Esophagus squamous epithelium (tissue), 5 donors: ENCODE measurements at places on chromosomes 13 and 19.

- no peak for DNase-seq
Observed at GRCh38 chr19:6087074-6087571, 23.2 kb downstream of the RFX2 start.

DNA sequence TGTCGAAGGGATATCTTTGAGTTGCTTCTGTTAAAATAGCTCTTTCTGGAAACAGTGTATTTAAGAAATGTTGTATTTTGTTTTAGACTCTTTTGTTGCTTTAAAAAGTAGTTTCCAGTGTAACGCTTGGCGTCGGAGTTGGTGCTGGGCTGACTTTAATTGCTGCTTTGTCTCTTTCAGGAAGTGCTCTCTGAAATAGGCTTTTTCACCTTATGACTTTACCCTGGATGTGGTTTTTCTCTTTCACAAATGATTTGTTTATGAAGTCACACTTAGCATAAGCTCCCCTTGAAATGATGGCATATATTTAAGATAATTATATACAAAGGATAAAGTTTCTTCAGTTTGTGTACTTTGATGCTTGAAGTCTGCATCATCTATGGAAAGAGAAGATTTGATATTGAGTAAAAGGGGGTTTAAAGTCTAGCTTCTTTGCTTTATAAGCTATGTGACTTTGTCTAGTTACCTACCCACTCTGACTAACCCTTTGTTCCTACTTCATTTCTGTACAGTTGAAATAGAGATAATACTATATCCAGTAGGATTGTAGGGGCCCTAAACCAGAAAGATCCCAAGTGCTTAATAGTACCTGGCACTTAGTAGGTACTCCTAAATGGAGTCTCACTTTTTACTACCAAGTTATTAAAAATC is at the start of gene GPR18:
Gene GPR18 (minus strand): TSS at position 170 of the 651 bp plus-strand sequence. CDS start 2,507 bp downstream, outside the sequence.
- DNase-seq, result no peak

DNA sequence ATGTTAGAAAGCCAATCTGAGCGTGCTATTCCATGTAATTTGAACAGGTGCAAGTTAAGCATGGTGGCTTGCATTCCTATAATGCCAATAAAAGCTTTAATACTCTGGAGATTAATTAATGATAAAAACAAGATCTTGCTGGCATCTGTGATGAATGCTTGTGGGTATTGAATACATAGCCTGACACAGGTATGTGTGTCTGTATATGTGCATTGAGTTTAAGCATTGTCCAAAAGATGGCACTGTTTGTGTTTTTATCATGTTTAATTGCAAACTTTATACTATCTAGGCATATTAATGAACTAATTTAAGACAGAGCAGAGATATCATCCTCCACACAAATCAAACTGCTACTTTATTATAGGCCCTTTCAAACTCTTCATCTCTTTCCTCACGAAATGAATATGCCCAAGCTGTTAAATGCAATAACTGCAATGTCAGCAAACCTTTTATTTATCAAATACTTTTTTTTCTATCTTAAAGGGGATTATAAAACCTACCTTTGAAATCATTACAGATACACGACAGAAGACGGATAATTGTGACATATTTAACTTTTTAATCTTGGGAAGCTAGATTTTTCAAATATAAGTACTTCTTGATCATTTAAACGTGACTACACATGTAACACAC is 86.5 kb downstream of the TNFSF11 start:
- no peak for DNase-seq

- DNase-seq, result no peak
Observed at GRCh38 chr19:4473011-4473762, 1.1 kb downstream of the HDGFL2 start.

DNA sequence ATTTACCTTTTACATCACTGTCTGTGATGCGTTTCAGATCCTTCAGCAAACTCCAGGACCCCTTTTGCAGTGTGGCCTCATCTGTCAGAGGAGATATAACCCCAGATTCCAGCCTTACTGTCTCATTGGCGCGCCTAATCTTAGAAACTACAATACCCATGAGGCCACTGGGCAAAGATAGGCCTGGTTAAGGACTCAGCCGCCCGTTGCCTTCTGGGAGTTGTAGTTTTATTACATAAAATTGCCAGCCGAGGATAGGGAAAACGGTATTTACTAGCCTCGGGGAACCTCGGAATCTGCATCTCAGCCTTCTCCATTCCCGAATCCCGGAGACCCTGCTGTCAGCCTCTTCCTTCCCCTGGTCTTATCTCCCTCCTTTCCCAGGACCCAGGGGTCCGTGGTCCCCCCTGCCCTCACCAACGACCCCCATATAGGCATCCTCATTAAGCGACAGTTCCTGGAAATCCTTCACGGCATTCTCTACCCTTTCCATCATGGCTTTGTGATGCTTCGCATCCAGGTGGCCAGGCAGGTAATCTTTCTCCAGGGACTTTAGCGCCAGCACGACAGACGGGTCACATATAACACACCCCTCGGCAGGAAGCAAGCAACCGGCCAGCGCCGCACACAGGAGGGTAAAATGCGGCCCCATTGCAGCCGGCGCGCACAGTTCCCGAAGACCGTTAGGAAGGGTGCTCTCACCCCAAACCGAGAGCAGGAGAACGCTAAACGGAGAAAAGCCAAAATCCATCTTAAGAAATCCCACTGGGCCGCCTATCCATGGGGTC is 1.3 kb downstream of the IZUMO1 start:
- no peak for DNase-seq

DNA sequence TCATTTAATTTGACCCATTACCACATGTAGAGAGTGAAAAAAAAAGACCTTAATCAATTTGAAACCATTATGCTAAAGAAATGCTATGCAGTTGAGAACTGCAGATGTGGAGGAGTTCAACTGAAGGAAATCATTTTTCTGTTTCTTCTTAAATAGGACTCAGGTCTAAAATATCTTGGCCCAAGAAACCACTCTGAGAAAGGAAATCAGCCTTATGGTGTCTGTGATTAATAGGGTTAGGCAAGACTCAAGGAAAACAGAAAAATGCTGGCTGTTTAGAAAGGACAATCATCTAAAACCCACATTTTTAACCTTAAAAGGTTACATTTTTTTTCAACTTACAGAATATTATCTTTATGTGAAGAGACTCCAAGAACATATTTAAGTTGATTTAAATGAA is 1.9 kb upstream of the SLITRK1 start:
- DNase-seq, result no peak

- DNase-seq, result no peak
Observed at GRCh38 chr13:79497064-79497463, 16.1 kb downstream of the NDFIP2 start.

DNA sequence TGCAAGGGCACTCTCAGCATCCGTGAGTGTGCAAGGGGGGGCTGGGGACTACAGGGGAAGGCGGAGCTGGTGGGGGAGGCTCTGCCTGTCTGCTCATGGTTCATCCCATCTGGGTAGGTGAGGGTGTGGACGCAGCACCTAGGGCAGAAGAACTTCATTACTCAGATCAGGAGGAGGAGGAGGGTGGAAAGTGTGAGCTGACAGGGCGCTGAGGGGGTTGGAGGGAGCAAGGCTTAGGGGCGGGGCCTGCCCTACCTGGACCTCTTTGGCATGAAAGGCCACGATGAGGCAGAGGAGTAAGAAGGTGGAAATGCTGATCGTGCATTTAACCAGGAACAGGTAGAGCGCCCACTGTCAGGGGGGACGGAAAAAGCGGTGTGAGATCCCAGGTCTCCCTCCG is 4.5 kb downstream of the KCNN4 start:
- no peak for DNase-seq

- DNase-seq, result no peak
Observed at GRCh38 chr19:6125571-6125989, 9.9 kb upstream of the ACSBG2 start.

GRCh38 chr13:100773429-100773828 is 98.8 kb upstream of the TMTC4 start:
- no peak for DNase-seq

DNA sequence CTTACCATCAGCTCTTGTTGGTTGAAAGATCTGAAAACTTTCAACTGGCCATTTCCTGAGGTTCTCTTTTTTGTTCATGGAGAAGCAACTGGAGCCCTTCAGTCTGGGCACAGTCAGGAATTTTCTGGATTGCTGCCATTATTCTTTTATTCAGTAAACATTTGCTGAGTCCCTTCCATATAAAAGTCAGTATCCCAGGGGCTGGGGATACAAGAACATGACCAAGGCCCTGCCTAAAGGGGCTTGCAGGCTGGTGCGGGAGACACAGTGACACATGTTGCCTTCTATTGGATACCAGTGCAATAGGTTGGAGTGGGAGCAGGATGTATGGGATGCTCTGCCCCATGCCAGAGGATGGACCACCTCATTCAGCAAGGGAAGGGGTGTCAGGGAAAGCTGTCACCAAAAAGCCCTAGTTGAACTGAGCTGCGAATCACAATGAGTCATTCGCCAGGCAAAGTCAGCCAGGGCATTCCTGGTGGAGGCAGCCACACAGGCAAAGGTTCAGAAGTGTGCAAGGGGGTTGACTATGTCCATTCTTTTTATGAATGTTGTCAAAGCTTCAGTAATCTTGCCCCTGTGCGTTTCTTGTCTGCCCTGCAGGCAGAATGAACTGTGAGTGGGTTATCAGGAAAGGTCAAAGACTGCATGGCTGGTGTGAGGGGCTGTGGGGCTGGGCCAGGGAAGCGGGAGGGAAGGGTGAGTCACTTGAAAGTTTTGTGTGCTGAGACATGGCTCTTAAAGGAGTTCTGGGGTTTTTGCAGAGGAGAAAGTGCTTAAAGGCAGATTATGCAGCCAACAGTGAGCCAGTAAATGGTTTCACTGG is 395.9 kb downstream of the KCNRG start:
- no peak for DNase-seq

GRCh38 chr19:28519218-28519779 is 693.7 kb downstream of the UQCRFS1 start:
- no peak for DNase-seq

GRCh38 chr19:44689290-44690130 is 9.4 kb upstream of the CEACAM16 start:
- DNase-seq, result no peak

- no peak for DNase-seq
Observed at GRCh38 chr13:98565726-98566565, 11.0 kb downstream of the STK24 start.

- no peak for DNase-seq
Observed at GRCh38 chr13:110450016-110450900, 111.3 kb downstream of the RAB20 start.

- no peak for DNase-seq
Observed at GRCh38 chr19:3146677-3147100, 10.9 kb downstream of the GNA15 start.

DNA sequence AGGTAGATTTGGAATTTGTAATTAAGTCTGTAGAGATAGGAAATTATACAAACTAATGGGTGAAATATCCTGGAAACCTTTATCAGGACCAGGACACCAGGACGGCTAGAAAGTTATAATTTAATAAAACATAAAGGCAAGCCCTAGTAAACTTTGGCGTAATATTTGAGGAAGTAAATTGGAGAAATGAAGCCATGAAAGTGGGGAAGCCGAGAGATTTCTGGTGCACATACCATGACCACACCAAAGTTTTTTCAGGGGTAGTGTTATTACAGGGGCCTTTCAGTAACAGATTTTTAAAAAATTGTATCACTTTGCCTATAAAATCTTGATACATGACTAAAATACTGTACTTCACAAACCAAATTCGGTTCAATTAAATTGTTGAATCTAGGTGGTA is 54.7 kb upstream of the URAD start:
- DNase-seq, result no peak

DNA sequence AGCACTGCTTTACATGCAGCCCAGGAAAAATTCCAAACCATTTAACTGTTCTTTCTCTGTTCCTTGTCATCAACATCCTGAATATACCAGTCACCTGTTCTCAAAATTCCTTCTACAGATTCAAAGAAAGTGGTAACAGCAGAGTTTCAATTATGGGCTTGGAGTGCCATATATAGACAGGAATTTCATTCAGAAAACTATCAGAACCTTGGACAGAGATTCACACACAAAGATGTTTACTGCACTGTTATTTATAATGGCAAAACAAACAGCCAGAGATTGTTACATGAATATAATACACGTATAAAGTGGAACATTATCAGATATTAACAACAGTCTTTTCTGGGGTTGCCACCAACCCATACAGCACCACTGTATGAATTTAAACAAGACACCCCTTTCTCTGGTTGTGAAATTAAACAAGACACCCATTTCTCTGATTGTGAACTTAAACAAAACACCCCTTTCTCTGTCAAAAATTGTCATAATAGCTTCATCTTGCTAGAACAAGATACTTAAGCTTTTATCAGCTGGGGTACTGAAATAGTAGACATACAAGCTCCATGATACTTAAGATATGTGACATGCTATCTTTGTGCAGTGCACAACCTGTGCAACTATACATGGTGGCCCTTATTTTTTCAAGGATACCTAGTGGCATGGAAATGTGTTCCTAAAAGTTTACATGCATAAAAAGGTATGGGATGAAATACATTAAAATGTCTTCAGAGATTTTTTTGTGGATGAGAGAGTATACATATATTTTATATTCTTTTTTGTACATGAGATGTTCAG is 12.6 kb downstream of the CACNA1A start:
- no peak for DNase-seq

GRCh38 chr13:106061781-106062180 is 473.7 kb downstream of the EFNB2 start:
- DNase-seq, result no peak

- DNase-seq, result no peak
Observed at GRCh38 chr19:35459414-35460082, 11.5 kb downstream of the FFAR2 start.

DNA sequence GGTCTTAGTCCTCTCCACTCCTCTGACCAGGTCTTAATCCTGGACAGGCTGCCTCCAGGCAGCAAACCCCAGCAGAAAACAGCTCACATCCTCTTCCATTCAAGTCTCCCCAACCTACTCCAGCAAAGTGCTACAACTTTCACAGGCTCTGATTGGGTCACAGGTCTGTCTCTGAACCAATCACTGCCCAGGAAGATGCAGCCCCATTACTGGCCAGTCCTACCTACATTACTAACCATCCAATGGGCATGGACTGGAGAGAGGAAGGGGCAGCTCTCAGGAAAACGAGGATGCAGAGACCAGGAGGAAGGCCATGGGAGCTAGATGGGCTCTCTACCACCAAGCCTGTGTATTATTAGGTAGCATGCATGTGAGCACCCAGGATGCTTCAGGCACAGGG is 12.2 kb downstream of the MED26 start:
- DNase-seq, result no peak
